B cell (primary cell): ENCODE measurements at places on chromosomes 11 and 22. TPM values are rescaled to one million over a fixed set of nuclear protein-coding genes. Genes with fewer than 3 reads are reported as not detected.

Gene ABCG4
- total RNA-seq: not detected in 2 replicates

Gene MS4A6A
- total RNA-seq: 0.34 and 0.80 TPM in 2 replicates

Gene FOLR1
- total RNA-seq: not detected in 2 replicates

Gene UBQLN3
- 0.46 and 0.59 TPM in 2 replicates for total RNA-seq

Gene CHADL
- total RNA-seq: 0.34 and 0.59 TPM in 2 replicates

Gene KRTAP5-11
- total RNA-seq: not detected in 2 replicates

Gene NAV2
- total RNA-seq: 19.8 and 22.2 TPM in 2 replicates

Gene AIP
- 120 and 127 TPM in 2 replicates for total RNA-seq

Gene OR52N4
- 2.1 TPM in 2 replicates for total RNA-seq

Gene GLB1L3
- not detected in 2 replicates for total RNA-seq

Gene OR4C13
- not detected in 2 replicates for total RNA-seq

Gene PHOX2A
- not detected in 2 replicates for total RNA-seq

- DNase-seq: no peak
Measured at GRCh38 chr22:24699876-24700275, 74.6 kb downstream of the PIWIL3 start.

DNA sequence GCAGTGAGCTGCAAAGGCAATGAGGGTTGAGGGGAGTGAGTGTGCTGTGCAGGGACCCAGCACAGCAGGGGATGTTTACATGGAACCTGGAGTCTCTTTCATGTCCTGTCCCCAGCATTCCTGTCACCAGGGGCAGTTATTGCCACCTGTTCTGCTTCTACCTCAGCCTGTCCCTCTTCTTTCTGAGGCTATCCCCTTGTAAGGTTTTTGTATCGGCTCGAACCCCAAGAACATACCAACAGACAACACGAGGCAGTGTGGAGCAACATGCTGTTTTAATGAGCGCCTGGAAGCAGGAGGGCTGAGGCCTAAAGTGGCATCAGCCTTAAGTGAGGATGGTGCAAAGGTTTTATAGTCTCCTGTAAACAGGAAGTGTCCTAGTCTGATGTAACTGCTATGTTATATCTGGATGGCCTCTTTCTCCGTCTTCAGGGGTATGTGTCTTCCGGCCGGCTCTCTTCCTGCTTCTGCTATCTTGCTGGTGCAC lies 3.9 kb downstream of the SCGB2A2 start:
- no peak for DNase-seq

- no peak for DNase-seq
Measured at GRCh38 chr11:62708793-62709192, 1.3 kb downstream of the GNG3 start.

- no peak for DNase-seq
Measured at GRCh38 chr11:128304116-128304515, 283.2 kb downstream of the ETS1 start.

- DNase-seq: no peak
Measured at GRCh38 chr11:120168108-120168959, 30.4 kb upstream of the TRIM29 start.

- DNase-seq: no peak
Measured at GRCh38 chr11:16891165-16891564, 123.0 kb downstream of the PLEKHA7 start.

DNA sequence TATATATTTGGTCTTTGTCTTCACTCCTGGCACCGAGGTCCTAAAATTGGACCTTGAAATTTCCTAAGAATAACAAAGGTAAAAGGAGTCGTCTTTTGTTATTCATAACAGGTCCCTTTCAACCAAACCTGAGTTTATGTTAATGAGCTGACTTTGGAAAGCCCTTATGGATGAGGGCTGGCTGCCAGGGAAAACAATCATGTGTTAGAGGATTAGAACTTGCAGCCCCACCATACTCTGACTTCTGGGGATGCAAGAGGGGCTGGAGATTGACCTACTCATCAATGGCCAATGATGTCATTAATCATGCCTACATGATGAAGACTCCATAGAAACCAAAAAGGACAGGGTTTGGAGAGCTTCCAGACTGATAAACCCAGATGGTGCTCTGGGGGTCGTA lies 118.9 kb downstream of the MRTFA start:
- DNase-seq: no peak

DNA sequence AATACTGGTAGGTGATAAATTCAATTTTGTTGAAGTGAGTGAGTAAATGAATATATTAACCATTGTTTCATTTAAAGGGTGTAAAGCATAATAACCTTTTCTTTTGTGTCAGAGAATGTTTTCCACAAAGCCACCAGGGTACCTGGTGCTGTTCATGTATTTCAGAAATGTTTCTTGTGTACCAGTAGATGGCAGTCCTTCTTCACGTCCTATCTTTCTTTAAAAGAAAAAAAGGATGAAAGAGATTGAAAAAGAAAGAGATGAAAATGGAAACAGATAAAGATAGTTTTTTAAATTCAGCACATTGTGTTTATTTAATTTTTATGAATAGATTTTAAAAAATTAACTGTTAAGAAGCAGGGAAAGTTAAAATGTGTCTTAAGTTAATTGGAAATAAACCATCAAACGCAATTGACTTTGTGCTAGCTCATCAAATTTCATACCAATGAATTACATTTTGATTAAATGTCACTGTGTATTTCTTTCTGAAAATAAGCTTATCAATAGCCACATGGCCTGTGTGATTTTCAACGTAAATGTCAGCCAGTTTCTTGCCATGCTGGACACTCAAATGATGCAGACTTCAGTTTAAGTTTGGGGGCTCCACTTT lies 65.5 kb upstream of the CHORDC1 start:
- DNase-seq: no peak

GRCh38 chr11:36057379-36058042 lies 113.6 kb downstream of the LDLRAD3 start:
- no peak for DNase-seq

GRCh38 chr22:26737262-26737661 lies 79.9 kb downstream of the MIAT start:
- no peak for DNase-seq

DNA sequence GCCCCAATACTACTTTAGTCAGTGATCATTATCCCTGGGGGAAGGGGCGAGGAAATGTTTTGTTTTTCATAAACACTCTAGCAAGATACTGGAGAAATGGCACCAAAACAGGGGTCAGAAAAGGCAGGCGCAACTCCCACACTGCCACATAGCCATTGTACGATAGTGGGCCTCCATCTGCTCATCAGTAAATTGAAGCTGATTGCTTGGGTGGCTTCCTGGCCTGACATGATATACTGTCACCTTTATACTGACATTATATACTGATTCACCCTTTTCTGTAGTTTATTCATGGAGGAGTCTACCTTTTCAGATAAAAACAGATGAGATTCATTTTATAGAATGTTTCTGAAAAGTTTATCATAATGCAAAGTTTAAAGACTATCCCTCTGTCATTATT lies 51.6 kb upstream of the CCDC34 start:
- no peak for DNase-seq

DNA sequence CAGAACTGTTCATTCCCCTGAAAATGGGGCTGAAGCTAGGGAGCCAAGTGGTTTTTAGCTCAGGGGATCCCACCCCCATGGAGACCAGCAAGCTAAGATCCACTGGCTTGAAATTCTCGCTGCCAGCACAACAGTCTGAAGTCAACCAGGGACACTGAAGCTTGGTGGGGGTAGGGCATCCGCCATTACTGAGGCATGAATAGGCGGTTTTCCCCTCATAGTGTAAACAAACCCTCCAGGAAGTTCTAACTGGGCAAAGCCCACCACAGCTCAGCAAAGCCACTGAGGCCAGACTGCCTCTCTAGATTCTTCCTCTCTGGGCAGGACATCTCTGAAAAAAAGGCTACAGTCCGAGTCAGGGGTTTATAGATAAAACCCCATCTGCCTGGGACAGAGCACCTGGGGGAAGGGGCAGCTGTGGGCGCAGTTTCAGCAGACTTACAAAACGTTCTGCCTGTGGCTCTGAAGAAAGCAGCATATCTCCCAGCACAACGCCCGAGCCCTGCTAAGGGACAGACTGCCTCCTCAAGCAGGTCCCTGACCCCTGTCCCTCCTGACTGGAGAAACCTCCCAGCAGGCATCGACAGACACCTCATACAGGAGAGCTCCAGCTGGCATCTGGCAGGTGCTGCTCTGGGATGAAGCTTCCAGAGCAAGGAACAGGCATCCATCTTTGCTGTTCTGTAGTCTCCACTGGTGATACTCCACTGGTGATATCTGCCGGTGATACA lies 32.7 kb downstream of the GAB4 start:
- no peak for DNase-seq

DNA sequence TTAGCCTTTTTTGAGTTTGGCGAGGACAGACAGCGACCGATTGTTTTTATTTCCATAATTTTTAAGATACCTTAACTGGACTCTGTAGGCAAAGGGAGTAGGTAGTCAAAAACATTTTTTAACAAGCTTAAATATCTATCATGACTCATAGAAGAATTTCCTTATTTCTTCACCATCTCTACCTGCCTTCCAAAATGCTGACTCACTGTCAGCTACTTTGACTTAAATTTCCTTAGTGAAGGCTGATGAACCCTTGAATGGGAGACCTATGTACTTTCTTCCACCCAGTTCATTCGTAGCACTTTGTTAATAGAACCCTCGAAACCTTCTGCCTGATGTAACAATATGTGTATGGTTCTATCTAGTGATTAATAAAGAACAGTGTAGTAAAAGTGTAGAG lies 1.1 kb upstream of the MTMR2 start:
- DNase-seq: no peak

DNA sequence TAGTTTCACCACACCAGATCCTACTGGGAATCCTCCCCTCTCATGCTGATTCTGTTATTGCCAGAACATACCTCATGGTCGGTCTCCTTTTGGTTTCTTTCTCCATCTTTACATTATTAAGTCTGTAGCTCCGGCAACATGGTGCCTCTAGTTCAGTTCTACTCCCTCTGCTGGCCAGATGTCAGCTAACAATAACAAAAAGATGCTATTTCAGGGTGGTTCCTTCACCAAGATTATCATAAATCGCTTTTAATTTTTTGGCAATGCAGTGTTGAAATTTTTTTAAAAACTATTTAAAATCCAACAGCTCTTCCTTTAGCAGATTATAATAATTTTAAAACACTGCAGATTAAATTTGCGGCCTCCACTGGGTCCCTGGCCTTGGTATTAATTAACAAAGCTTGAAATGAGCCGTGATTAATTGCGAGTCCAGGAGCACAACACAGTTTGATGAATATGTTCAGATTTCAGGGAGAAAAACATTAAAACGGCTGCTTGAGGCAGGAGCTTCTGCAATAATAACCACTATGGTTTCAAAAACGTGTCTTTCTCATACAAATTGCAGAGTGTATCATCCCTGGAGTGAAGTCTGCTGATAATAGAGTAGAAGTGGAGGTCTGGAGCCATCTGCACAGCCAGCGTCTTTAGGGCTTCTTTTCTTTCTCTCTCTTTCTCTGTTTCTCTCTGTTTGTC lies 492.9 kb upstream of the KIRREL3 start:
- DNase-seq: no peak

- no peak for DNase-seq
Measured at GRCh38 chr11:7493670-7494069, 8.4 kb downstream of the OLFML1 start.

- DNase-seq: no peak
Measured at GRCh38 chr22:47071078-47071806, 308.8 kb downstream of the TBC1D22A start.

GRCh38 chr22:44407171-44407986 lies 90.7 kb downstream of the RTL6 start:
- DNase-seq: no peak

GRCh38 chr22:43957871-43958270 lies 2.6 kb downstream of the SAMM50 start:
- no peak for DNase-seq

DNA sequence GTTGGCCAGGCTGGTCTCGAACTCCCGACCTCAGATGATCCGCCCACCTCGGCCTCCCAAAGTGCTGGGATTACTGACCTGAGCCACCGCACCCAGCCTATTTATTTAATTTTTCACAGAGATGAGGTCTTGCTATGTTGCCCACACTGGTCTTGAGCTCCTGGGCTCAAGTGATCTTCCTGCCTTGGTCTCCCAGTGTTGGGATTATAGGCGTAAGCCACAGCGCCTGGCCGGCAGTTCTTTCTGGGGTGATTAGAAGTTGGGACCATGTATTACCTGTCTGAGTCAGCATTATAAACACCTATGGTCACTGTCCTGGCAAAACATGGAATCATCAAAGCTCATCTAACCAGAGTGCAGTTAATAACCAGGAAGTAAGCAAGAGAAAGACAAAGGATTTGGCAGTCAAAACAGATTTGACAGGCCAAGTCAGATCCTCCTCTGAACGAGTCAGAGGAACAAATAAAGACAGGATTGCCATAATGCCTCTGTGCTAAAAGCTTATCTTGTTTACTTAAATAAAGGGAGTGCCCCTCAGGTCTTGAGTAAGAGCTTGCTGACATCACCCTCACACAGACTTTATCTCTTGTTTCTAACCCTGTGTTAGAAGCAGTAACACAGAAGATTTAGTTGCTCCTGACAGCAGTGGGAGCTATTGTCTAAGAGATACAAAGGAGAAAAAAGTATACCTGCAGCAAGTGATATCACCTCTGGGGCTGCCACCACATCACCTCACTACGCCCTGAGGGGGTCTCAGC lies 3.7 kb downstream of the SERPIND1 start:
- DNase-seq: no peak

DNA sequence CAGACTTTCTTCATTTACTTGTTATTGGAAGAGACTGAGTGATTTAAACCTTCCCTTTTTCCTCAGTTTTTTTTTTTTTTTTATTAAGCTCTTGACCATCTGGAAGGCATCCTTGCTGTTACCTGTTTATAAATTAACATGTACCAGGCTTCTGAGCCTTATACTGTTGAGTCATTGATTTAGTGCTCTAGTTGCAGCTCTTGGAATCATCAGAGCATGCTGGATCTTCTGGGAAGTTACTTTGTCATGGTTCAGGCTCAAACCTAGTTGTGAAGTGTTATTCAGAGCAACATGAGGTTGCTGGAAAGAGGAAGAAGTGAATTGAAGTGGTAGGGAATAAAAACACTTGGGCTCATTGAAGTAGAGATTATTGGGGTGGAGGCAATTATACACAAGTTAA lies 6.3 kb downstream of the ZDHHC5 start:
- DNase-seq: no peak

DNA sequence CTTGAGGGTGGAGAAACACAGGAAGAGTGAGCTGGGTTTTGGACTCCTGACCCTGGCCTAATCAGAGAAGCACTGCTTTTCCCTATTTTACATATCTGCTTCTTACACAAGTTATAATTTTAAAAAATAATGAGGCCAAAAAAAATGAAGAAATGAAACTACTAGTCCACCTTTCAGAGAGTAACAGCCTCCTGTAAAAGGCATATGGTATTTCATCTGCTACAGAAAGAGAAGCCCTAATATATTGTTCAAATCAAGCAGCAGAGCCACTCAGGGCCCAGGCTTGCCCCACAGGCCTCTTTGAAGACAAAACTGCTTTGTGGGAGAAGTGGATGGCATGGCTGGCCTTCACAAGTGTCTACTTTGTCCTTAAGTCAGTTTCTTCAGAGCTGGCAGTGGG lies 10.0 kb downstream of the DIXDC1 start:
- DNase-seq: no peak

- DNase-seq: peak; percentile 75
Measured at GRCh38 chr11:111586388-111586831, 15.8 kb upstream of the SIK2 start.

GRCh38 chr11:110730773-110731172 lies 18.5 kb upstream of the ARHGAP20 start:
- DNase-seq: peak; percentile 18
